8988T (cell line): ENCODE measurements at places on chromosomes 13 and 19.

GRCh38 chr19:29550896-29551295 is 25.1 kb downstream of the VSTM2B start:
- no peak for DNase-seq

DNA sequence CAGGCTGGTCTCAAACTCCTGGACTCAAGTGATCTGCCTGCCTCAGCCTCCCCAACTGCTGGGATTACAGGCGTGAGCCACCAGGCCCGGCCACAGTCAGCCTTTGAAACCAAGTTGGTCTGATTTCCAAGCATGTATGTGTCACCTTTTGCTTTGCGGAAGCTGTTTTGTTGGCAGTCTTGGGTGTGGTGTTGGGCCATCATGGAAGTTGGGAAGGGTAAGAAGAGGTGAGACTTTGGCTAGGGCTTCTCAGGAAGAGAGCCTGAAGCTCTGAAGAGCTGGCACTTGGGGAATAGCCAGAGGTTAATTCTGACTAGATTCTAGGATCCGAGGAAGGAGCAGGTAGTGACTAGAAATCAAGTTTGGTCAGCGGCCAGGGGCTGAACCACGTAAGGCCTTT is 2.8 kb downstream of the RSPH6A start:
- DNase-seq = no peak

GRCh38 chr13:97328222-97328790 is 105.7 kb upstream of the RAP2A start:
- no peak for DNase-seq

DNA sequence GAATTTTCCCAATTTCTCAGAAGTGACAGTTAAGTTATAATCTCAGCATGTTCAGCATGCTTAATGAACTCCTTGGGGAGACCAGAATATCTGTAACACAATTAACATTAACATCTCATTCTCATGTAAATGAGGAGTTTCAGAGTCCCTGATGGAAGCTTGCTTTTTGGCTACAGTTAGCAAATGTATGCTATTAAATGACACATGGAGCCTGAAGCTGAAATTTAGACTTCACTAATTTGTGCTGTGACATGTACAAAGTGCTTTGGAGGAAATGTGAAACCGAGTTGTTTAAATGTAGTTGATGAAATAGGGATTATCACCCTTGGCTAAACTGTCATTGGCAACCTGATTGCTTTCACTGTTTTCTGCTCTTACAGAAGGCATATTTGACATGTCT is 2265.1 kb upstream of the PCDH20 start:
- no peak for DNase-seq

DNA sequence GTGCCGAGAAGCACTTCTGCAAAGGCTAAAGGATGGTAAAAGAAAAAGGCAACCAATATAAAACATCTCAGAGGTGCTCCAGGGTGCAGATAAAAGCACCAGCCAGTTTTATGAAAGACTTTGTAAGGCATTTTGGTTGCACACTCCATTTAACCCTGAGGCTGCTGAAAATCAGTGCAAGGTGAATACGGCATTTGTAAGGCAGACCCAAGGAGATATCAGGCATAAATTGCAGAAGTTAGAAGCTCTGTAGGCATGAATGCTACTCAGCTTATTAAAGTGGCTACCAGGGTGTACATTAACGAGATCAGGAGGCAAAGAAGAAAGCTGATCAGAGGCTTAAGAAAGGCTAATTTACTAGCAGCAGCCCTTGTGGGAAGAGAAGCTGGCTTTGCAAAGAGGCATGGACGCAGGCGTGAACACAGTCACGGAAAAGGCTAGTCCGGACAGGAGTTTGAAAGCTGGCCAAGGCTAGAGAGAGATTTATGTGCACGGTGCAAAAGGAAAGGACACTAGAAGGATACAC is 99.6 kb downstream of the ZNF429 start:
- DNase-seq = no peak

- no peak for DNase-seq
Measured at GRCh38 chr19:7336321-7336973, 12.3 kb upstream of the ARHGEF18 start.

GRCh38 chr13:87444135-87444534 is 227.0 kb upstream of the SLITRK5 start:
- DNase-seq = no peak

DNA sequence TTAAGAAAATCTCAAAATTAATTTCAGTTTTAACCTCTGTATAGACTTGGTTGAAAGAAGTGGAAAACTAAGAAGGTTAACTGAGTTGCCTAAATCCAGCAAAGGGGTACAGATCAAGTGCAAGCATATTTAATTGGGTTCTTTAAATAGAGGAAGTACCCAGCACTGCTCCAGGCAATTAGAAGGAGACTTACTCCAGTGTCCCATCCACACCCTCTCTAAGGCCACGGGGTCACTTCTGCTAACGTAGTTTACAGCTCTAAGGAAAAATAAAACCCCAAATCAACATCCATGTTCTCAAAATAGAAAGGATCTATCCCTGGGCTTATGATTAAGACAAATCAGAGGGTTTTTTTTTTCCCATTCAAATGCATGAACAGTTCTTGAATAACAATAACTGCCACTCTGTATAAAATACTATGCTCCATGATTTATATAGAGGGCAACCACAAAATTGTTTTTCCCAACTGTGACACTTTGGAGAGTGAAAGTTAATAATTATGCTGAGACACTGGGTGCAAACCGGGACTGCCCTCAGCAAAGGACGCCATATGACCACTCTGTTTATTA is 4.6 kb downstream of the FRY start:
- DNase-seq = no peak

- no peak for DNase-seq
Measured at GRCh38 chr19:51654783-51655182, 8.2 kb upstream of the SIGLEC14 start.
